A549 treated with CpdA at 1 μM for 4 hours (cell line): ENCODE measurements at places on chromosomes 6 and 20. TPM values are rescaled to one million over a fixed set of nuclear protein-coding genes. Genes with fewer than 3 reads are reported as not detected.

TBX18 gene
- total RNA-seq = 14.9 to 20.4 TPM (median 18.6 TPM) in 5 replicates

NKX2-4 gene
- 0.06 TPM in 1 of 5 replicates, not detected in the others for total RNA-seq

TUBB2B gene
- 12.1 to 14.2 TPM (median 13.2 TPM) in 5 replicates for total RNA-seq

WFDC10B gene
- total RNA-seq = not detected in 5 replicates

COX4I2 gene
- not detected in 5 replicates for total RNA-seq

PAX1 gene
- 0.09 TPM in 1 of 5 replicates, not detected in the others for total RNA-seq

PTGIS gene
- total RNA-seq = 0.02 TPM in 2 of 5 replicates, not detected in the others

SLC32A1 gene
- total RNA-seq = not detected in 5 replicates

PLAGL1 gene
- total RNA-seq = 7.1 to 10.1 TPM (median 9.4 TPM) in 5 replicates

MYO6 gene
- total RNA-seq = 7.4 to 9.2 TPM (median 8.3 TPM) in 5 replicates

CLPSL2 gene
- 1.0 to 1.4 TPM in 2 of 5 replicates, not detected in the others for total RNA-seq

IL22RA2 gene
- not detected in 5 replicates for total RNA-seq

PRR18 gene
- total RNA-seq = 0.11 to 0.25 TPM (median 0.17 TPM) in 5 replicates

CDK5RAP1 gene
- 32.5 to 35.8 TPM (median 34.4 TPM) in 5 replicates for total RNA-seq

BTN1A1 gene
- 0.06 TPM in 1 of 5 replicates, not detected in the others for total RNA-seq

OOEP gene
- not detected in 5 replicates for total RNA-seq

OR2H2 gene
- not detected in 5 replicates for total RNA-seq

KCNK5 gene
- 0.99 to 1.4 TPM (median 1.2 TPM) in 5 replicates for total RNA-seq

APOM gene
- total RNA-seq = 1.8 to 4.8 TPM (median 3.2 TPM) in 5 replicates

PREX1 gene
- 10.0 to 12.0 TPM (median 11.5 TPM) in 5 replicates for total RNA-seq

SMLR1 gene
- not detected in 5 replicates for total RNA-seq

SLC22A2 gene
- total RNA-seq = 0.02 to 0.09 TPM in 2 of 5 replicates, not detected in the others

BMP5 gene
- 0.02 to 0.07 TPM (median 0.05 TPM) in 3 of 5 replicates, not detected in the others for total RNA-seq

RFX6 gene
- not detected in 5 replicates for total RNA-seq

PLCB4 gene
- 11.9 to 20.6 TPM (median 14.1 TPM) in 5 replicates for total RNA-seq

LY6G6D gene
- not detected in 5 replicates for total RNA-seq

ADGB gene
- total RNA-seq = not detected in 5 replicates

CAGE1 gene
- 0.17 TPM in 1 of 5 replicates, not detected in the others for total RNA-seq

PCMTD2 gene
- 9.8 to 16.4 TPM (median 13.0 TPM) in 5 replicates for total RNA-seq

AGPAT1 gene
- total RNA-seq = 32.1 to 40.9 TPM (median 40.2 TPM) in 5 replicates

STMND1 gene
- total RNA-seq = not detected in 5 replicates

EPPIN gene
- not detected in 5 replicates for total RNA-seq

MYB gene
- total RNA-seq = 0.30 to 1.2 TPM (median 0.63 TPM) in 5 replicates

ASIP gene
- not detected in 5 replicates for total RNA-seq

ZSCAN23 gene
- not detected in 5 replicates for total RNA-seq

DNAH8 gene
- not detected in 5 replicates for total RNA-seq

HTR1B gene
- 0.07 to 0.13 TPM in 2 of 5 replicates, not detected in the others for total RNA-seq

SUMO4 gene
- 0.08 TPM in 1 of 5 replicates, not detected in the others for total RNA-seq

TSBP1 gene
- total RNA-seq = not detected in 5 replicates
